HFF-Myc (cell line): ENCODE measurements at places on chromosomes 5 and 9.

DNA sequence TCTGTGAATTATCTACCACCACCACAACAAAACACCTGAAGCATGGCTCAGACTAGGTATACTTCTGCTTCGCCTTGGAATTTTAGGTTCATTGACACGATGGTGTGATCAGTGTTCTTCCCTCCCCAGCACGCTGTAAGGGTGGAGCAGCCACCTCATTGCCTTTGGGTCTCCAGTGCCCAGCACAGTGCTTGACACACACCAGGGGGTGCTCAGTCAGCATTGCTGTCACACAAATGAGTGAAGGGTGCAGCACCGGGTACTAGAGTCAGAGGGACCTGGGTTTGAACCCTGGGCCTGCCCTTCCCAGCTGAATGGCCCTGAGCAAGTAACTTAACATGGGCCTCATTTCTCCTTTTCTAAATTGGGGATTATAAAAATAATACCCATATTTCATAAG lies 9.9 kb upstream of the ANGPTL2 start:
- no peak for DNase-seq

DNA sequence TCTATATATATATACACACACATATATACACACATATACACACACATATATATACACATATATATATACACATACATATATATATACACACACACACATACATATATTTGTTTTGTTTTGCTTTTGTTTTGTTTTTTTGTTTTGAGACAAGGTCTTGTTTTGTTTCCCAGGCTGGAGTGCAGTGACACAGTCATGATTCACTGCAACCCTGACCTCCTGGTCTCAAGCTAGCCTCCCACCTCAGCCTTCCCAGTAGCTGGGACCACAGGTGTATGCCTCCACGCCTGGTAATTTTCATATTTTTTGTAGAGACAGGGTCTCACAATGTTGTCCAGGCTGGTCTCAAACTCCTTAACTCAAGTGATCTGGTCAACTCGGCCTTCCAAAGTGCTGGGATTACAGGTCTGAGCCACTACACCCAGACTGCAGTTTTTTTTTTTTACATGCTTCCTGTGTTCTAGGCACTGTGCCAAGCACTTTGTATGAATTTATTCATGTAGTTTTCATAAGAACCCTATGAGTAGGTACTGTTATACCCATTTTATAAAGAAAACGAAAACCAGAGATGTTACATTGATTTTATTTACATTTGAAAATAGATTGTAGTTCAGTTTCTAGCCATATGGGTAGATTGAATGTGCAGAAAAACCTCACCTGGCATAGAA lies 120.7 kb downstream of the PBX3 start:
- DNase-seq = no peak

DNA sequence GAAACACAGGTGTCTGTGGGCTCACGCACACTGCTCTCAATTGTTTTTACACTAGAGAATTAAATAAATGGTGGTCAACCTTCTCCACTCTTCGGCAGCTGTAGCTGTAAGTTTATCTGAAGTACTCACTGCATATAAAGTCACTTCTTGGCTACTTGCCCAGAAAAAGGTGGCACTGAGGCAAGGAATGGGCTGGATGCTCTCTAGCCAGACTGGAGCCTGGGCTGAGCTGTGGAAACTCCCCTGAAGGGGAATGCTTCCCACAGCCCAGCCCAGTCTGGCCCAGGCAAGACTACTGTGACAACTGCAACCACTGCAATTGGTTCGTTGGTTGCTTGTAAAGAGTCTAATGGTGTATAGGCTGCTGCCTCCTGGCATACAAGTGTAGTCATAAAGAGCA lies 4.5 kb downstream of the LEAP2 start:
- no peak for DNase-seq

GRCh38 chr9:18761742-18762300 lies 271.2 kb downstream of the SAXO1 start:
- no peak for DNase-seq

- DNase-seq = no peak
These were observed 36.8 kb upstream of the NFIB start for GRCh38 chr9:14350754-14351153.

GRCh38 chr5:148267962-148268361 lies 632 bp upstream of the SPINK13 start:
- DNase-seq = no peak
